ENCODE measurements at places on chromosomes 5 and 9. TPM values are rescaled to one million over a fixed set of nuclear protein-coding genes. Genes with fewer than 3 reads are reported as not detected.

GRCh38 chr5:101942321-101942882 is 353.7 kb downstream of the SLCO4C1 start:
- H3K27ac ChIP-seq = no peak overlapping the region
- DNase-seq = peak; percentile 55
- H3K27me3 ChIP-seq = no peaks in the 10 kb centered on the region
- no peaks in the 10 kb centered on the region for H3K36me3 ChIP-seq
- H3K4me3 ChIP-seq = no peak overlapping the region

DNA sequence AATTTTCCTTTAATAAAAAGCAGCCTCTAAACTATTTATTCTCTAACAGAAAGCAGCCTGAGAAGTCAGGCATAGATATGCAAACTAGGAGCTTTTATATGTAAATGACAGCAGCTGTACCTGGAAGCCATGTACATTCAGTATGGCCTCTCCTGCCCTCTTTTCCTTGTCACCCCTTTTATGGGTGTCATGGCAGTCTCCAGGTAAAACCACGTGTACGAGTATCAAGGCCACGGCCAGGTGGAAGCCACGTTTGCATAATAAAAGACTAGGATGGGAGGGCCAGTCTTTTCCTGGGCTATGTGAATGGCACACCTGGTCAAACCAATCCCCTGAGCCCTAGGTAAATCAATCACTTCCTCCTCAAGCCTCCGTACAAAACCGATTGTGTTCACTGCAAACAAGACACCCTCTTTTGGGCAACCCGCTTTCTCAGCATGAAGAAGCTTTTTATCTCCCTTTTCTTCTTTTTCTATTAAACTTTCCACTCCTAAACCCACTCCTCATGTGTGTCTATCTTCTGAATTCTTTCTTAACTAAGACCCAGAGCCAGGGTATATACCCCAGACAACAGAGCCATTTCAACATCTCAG is 419.5 kb upstream of the CTNND2 start:
- no peak overlapping the region for H3K27ac ChIP-seq
- H3K4me1 ChIP-seq = no peaks in the 10 kb centered on the region
- no peaks in the 10 kb centered on the region for H3K36me3 ChIP-seq
- no peak for DNase-seq

The SLC6A19 gene
- not detected for polyA plus RNA-seq

The PKD2L2 gene
- polyA plus RNA-seq = 0.66 TPM

GRCh38 chr5:57903458-57903857 is 420.8 kb upstream of the ACTBL2 start:
- H3K36me3 ChIP-seq = no peaks in the 10 kb centered on the region
- H3K27ac ChIP-seq = no peak overlapping the region
- H3K4me1 ChIP-seq = no peaks in the 10 kb centered on the region
- H3K27me3 ChIP-seq = no peaks in the 10 kb centered on the region
- no peak for DNase-seq

The CDKN2B gene
- polyA plus RNA-seq = 4.3 TPM

- no peaks in the 10 kb centered on the region for H3K4me1 ChIP-seq
- no peaks in the 10 kb centered on the region for H3K36me3 ChIP-seq
- H3K4me3 ChIP-seq = no peak overlapping the region
- no peaks in the 10 kb centered on the region for H3K27me3 ChIP-seq
- H3K27ac ChIP-seq = no peak overlapping the region
These were observed 21.6 kb upstream of the NNT start for GRCh38 chr5:43581398-43581797.

The THG1L gene
- polyA plus RNA-seq = 26.4 TPM

The ADRA1B gene
- polyA plus RNA-seq = 0.67 TPM

The TAF1L gene
- not detected for polyA plus RNA-seq

DNA sequence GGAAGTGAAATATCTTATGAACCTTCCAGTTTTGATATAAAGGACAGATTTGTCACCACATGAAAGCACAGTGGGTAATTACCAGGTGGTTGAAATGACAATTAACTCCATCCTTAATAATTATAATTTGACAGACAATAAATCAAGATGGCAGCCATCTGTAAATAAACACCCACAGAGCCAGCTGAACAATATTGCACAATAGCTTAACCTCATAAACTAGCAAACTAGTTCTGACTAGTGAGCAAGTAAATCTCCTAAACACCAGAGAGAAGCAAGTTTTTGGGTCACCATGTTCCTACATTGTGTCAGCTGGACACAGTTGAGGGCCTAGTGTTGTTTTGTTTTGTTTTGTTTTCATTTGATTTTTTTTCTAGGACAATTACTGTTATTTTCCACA is 577.4 kb downstream of the ACTL7B start:
- no peak for DNase-seq
- no peak overlapping the region for H3K27ac ChIP-seq
- H3K4me1 ChIP-seq = no peaks in the 10 kb centered on the region
- no peaks in the 10 kb centered on the region for H3K36me3 ChIP-seq

The DYNC2I2 gene
- 91.6 TPM for polyA plus RNA-seq

DNA sequence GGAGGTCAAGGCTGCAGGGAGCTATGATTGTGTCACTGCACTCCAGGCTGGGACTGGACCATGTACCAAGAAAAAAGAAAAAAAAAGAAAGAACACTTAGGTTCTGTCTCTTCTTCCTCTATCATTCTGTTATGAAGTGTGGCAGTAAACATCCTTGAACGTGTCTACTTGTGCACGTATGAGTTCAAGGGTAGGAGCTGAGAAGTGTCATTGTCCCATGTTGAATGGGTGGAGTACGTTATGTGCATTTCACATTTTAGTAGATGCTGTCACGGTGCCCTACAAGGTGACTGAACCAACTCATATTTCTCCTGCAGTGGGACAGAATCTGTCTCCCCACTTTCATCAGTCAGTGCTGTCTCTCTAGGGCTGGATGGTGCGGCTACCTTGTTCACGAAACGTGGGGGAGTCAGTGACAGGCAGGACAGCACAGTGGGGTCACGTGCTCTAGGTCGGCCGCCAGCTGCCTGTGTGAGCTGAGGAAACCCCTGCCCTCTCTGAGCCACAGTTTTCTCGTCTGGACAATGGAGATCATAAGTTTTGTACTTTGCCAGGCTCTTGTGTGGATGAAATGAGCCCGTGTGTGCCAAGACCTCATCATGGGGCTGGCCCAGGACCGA is 47.2 kb downstream of the GTF3C4 start:
- H3K27me3 ChIP-seq = no peaks in the 10 kb centered on the region
- H3K4me1 ChIP-seq = no peaks in the 10 kb centered on the region
- H3K4me3 ChIP-seq = no peak overlapping the region
- H3K36me3 ChIP-seq = no peaks in the 10 kb centered on the region

- DNase-seq = no peak
- no peak overlapping the region for H3K4me3 ChIP-seq
- H3K4me1 ChIP-seq = no peaks in the 10 kb centered on the region
- no peaks in the 10 kb centered on the region for H3K27me3 ChIP-seq
These were observed 559.8 kb downstream of the PRDM9 start for GRCh38 chr5:24067208-24067607.

DNA sequence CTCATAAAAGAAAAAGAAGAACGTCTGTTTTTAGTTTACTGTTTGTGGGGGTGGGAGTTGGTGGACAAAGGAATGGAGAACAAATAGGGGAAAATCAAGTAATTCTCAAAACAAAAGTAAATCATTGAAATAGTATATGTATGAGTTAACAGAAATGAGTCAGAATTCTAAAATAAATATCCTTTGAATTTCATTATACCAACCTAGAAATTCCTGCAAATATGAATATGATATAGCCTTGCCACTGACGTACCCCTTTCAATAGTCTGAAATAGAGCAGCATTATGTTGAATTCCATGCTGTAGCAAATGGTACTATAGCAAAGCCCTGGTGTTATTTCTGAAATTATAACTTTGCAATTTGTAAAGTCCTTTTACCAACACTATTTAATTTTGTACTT is 29.6 kb upstream of the DTWD2 start:
- H3K27ac ChIP-seq = no peak overlapping the region
- no peaks in the 10 kb centered on the region for H3K27me3 ChIP-seq
- no peak for DNase-seq
- H3K4me1 ChIP-seq = no peaks in the 10 kb centered on the region
- no peak overlapping the region for H3K4me3 ChIP-seq
- no peaks in the 10 kb centered on the region for H3K36me3 ChIP-seq

DNA sequence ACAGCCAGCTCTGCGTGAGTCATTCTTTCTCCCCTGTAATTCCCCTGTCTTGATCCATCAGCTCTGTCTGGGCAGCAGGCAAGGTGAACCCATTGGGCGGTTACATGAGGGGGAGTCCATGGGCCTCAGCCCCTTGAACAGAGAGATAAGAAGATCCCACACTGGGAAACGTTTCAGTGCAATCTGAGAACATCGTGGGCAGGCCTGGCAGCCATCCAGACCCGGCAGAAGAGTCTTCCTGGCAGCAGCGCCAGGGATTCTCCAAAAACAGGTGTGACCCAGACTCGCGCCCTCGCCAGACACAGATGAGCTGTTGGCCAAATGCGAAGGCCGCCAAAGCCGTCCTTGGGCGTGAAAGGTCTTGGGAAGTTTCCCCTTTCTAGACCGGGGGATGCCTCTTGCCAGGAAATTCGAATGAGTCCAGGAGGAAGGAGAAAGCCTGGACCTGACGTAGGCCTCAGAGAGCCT is 6.4 kb upstream of the SLC12A7 start:
- H3K36me3 ChIP-seq = no peaks in the 10 kb centered on the region
- H3K4me1 ChIP-seq = peaks cover 3% of the 10 kb centered on the region
- H3K27me3 ChIP-seq = no peaks in the 10 kb centered on the region
- peak overlapping the region; percentile 56 for H3K27ac ChIP-seq

The AQP3 gene
- polyA plus RNA-seq = 2.5 TPM

DNA sequence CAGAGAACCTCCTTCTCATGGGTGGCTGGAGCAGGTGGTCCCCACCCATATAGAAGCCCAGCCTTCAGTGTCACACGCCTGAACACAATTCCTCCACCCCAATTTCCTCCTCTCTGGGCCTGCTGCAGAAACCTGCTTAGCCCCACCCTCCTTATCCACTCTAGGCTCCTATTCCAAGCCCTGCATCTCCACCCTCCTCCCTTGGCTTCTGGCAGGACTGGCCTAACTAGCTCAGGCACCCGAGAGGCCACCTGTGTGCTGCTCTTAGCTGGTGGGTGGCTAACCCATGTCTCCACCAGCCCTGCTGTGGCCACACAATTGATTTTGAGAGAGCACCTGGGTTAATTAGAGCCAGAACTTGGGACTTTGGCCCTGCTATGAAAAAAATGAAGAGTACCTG is 77.3 kb upstream of the ATP10B start:
- H3K4me3 ChIP-seq = no peak overlapping the region
- H3K4me1 ChIP-seq = no peaks in the 10 kb centered on the region
- H3K36me3 ChIP-seq = no peaks in the 10 kb centered on the region
- DNase-seq = no peak
- H3K27me3 ChIP-seq = no peaks in the 10 kb centered on the region

DNA sequence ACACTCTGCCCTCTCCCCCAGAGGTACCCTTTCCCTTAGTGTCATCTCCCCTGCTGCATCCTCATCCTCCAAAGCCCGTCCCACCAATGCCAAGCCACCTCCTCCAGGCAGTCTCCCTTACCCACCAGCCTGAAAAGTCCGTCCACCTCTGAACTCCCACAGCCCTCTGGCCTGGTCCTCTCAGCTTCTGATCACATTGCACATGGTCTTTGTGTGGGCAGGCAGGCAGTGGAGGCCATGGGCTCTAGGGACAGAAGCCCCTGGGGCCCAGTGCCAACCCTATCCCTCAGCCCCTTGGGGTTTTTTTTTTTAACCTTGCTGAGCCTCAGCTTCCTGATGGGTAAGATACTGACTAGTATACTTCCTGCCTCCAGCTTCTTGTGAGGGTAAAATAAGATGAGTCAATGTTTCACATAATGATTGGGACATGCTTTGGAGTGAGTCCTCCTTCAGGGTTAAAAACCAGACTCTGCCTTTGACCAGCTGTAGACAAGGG is 19.4 kb downstream of the CSF1R start:
- no peaks in the 10 kb centered on the region for H3K27me3 ChIP-seq
- peak; percentile 11 for DNase-seq
- H3K36me3 ChIP-seq = no peaks in the 10 kb centered on the region
- no peak overlapping the region for H3K4me3 ChIP-seq

DNA sequence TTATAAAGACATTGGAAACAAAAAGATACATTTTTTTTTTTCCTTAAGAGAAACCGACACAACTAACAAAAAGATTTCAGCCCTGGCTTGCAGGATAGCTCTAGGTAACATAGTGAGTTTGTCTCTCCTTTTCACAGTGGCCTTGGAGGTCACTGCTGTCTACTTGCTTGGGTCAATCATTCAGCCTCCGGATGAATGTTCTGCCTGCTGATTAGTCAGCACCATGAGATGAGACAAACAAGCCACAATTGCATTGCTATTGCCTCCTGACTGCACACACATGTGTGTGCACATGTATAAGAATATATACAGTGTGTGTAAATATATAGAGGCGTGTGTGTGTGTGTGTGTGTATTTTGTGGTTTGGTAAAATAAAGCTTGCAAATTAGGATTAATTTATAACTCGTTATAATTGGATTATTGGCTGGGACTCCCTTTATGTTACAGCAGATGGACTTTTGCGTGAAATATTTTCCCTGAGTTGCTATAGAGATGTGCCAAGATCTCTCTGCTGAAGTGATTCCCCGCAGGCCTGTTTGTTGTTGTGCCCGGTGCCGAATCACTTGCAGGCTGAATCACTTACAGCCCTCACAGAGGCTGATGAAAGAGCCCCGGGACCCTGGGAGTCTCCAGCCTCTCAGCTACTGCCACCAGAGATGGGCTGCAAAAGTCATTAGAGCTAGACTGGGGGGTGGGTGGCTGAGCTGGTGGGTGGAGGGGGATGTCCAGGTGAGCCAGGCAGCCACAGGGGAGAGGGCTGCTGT is 161.2 kb downstream of the FGF18 start:
- no peak for DNase-seq
- H3K36me3 ChIP-seq = no peaks in the 10 kb centered on the region
- no peak overlapping the region for H3K27ac ChIP-seq
- no peaks in the 10 kb centered on the region for H3K4me1 ChIP-seq
- no peak overlapping the region for H3K4me3 ChIP-seq

The SPARC gene
- 298 TPM for polyA plus RNA-seq

The HSPA4 gene
- polyA plus RNA-seq = 123 TPM

DNA sequence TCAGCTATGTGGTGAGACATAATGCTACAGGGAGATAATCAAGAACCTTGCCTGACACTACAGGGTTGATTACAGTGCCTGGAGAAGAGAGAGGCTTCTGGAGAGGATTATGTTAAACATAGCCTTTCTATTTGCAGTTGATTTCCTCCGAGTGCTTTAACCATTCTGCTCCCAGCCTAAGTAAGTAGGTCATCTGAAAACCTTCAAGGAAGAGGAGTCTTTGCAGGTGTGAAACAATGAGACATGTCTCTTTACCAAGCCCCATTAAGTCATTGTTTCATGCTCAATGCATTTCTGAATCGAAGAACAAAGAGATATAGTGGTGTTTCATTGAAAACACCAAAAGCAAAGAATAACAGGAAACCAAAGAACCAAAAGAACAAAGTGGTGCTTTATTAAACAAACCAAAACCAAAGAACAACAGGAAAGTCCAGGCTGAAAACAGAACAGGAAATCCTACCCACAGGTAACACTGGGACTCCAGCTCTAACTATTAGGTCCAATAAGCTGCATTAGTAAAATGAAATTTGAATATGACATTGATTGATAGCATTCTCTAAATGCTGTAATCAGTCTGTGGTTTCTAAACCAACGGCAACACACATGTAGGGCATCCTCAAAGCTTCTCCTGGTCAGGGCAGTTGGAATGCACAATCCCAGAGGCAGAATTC is 113.3 kb upstream of the SPATA31D4 start:
- H3K27ac ChIP-seq = peak overlapping the region; percentile 10
- no peaks in the 10 kb centered on the region for H3K36me3 ChIP-seq
- DNase-seq = no peak
- peaks cover 4% of the 10 kb centered on the region for H3K4me1 ChIP-seq
- H3K27me3 ChIP-seq = no peaks in the 10 kb centered on the region
- no peak overlapping the region for H3K4me3 ChIP-seq

- no peak overlapping the region for H3K27ac ChIP-seq
- no peaks in the 10 kb centered on the region for H3K36me3 ChIP-seq
- H3K27me3 ChIP-seq = no peaks in the 10 kb centered on the region
- H3K4me1 ChIP-seq = peaks cover 10% of the 10 kb centered on the region
- no peak overlapping the region for H3K4me3 ChIP-seq
These were observed 12.1 kb downstream of the LRRC14B start for GRCh38 chr5:203246-203930.

Data from adrenal gland (tissue), 19 donors.